ENCODE measurements at places on chromosomes 6 and 20.

- no peak for DNase-seq
These were observed 41.5 kb upstream of the ARMH2 start for GRCh38 chr6:24840187-24840586.

- DNase-seq, result no peak
These were observed 566.6 kb upstream of the CITED2 start for GRCh38 chr6:139940741-139941729.

DNA sequence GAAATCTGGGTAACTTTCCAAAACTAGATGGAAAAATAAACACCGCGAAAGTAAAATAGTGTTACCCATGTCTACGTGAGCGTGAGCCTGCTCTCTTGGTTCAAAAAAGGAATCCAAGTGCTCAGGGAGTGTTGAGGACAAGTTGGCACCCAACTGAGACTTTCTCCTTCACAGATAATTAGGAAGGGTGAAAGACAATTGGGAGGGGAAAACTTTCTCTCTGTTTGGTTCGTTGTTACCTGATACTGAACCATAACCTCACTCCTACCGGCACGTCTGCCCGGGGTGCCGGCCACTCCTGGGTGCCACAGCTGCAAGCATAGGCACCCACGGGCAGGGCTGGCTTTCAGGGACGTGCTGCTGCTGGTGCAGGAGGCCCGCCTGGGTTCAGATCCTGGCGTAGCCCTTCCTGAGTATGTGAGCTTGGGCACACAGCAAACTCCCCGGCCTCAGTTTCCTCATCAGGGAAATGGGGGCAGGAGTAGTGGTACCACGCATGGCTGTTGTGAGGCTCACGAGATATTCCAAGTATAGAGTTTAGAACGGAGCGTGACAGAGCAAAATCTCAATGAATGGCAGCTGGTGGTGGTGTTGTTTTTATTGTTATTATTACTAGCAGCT lies 38.2 kb upstream of the PMEPA1 start:
- DNase-seq, result no peak

- no peak for DNase-seq
These were observed 1.6 kb downstream of the PRDM13 start for GRCh38 chr6:99608059-99608885.

- DNase-seq, result no peak
These were observed 76.5 kb downstream of the ADTRP start for GRCh38 chr6:11702089-11702488.

DNA sequence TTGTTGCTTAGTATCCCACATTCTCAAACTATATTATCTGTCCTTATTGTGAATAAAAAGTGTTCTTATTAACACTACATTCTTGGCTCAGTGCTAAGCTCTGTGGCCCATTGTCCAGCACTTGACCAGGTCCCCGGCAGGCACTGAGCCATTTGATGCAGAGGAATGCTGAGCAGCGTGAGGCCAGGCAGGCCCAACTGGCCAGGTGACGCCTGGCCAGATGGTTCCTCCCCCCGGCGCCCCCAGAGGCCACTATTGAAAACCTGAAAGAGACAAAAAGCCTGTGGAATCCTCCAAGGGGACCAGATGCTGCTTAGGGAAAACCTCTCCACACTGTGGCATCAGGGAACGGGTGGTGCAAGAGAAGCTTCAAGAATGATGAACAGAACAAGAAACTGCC lies 597.5 kb upstream of the JAG1 start:
- DNase-seq, result no peak

DNA sequence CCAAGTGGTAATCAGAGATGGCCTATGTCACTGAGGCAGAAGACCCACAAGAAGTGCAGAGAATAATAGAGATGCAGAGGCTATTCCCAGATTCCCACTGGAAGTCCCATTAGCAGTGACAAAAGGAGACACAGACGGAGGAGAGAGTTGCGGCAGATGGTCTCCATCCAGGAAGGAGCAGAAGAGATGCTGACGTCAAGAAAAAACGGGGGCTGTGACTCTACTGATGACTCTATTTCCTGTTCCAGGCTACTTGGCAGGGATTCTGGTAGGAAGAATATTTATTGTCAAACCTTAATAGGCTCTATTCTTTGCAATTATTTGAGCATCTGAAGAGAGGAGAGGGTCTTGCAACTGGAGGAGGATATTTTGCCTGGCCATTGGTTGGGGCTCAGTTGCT lies 246.0 kb upstream of the ECI2 start:
- DNase-seq, result peak; percentile 33

GRCh38 chr6:6697620-6698019 lies 109.1 kb downstream of the LY86 start:
- DNase-seq, result peak; percentile 29

GRCh38 chr6:115287467-115287866 lies 773.2 kb downstream of the FRK start:
- DNase-seq, result no peak

Measured in AG10803 (cell line).